Right ventricle myocardium inferior (tissue), 1 donor: ENCODE measurements at places on chromosomes 1 and 21.

DNA sequence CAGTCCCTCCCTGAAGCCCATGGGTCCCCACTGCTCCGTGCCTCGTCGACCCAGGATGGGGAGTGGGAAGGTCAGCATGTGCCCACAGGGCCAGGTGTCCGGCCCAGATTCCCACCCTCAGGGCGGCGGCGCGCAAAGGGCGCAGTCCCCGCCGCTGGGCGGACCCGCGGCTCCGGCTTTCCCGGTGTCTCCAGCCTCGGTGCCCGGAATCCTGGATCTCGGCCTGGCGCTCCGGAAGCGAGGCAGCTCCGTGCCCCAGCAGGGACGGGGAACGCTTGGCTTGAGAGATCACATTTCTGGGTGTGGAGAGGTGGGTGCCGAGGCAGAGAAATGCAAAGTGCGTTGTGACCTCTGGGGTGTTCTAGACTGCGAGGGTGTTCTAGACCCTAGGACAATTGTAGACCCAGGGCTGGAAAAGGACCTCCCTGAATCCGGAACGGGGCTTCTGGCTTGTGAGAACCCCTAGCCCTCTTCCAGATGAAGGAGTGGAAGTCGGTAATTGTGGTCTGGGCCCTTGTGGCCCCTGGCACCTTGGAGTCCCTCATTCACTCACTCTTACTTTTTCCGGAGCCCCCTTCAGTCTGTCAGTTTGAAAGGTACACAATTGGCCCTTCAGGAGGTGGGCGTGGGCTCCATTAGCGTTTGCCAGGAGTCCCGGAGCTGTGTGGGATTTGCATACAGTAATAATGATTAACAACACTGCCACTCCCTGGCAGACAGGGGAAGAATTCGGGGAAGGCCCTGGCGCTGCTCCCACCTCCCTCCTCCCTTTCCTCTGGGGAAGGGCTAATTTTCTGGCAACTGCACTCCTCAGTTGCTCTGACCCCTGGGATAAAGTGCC, 1.6 kb upstream of the KCND3 start:
- DNase-seq: peak; percentile 85

DNA sequence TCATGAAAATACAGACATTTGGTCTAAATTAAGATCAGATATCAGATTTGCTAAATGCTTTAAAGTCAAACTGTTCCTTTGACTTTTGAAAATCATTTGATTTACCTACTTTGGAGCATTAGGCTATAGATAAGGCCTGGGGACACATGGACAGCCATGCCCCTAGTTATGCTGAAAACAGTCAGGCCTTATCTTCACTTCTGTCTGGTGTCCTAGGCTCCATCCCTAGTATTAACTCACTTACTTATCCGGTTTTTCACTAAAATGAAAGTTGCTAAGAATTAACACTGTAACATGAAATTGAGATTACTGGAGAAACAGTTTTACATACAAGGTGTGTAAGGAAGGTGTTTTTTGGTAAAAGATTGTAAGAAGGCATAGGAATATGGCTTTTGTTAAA, 4.5 kb upstream of the CATSPERE start:
- no peak for DNase-seq

DNA sequence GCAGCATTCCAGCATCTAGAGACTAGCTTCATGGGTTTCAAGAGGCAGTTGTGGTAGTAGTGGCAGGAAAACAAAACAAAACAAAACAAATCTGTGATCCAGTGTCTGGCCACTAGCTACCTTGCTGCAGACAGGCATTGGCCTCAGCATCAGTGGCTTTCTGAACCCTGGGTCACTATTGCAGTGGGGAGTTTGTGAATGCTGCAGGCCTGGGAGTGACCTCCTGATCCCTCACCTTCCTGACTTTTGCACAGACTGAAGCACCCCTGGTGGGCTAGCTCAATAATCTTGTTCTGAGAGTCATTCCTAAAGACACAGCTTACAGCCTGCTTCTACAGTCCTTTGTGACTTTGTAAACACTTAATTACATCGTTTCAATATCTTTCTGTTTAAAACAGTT, 24.9 kb upstream of the APCS start:
- no peak for DNase-seq

GRCh38 chr1:119327450-119328155, 41.0 kb upstream of the HAO2 start:
- DNase-seq: no peak
